ENCODE measurements at places on chromosomes 4 and X.
A peak's percentile ranks its signal among the peaks of the same experiment; 100 is the strongest.

GRCh38 chrX:123464709-123465108 lies 268.1 kb downstream of the THOC2 start:
- no peak for DNase-seq

DNA sequence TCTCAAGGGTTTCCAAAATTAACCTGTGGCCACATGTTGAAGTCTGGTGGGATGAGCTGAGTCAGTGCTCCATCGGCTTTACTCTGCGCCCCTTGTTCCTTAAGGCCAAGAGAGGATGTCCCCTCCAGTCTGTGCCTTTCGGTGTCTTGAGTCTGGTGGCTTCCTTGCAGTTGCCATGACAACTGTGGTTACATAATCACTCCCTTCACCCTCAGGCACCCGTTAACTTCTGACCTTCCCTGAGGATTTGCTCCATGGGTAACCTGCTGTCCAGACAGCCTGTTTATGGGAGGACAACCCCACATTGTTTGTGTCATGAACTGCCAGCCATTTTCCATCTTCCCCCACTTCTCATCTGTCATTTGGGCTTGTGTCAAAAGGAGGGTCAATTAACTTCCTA lies 401.1 kb upstream of the LCORL start:
- DNase-seq, result no peak

GRCh38 chr4:26233350-26233749 lies 87.5 kb upstream of the RBPJ start:
- no peak for DNase-seq

DNA sequence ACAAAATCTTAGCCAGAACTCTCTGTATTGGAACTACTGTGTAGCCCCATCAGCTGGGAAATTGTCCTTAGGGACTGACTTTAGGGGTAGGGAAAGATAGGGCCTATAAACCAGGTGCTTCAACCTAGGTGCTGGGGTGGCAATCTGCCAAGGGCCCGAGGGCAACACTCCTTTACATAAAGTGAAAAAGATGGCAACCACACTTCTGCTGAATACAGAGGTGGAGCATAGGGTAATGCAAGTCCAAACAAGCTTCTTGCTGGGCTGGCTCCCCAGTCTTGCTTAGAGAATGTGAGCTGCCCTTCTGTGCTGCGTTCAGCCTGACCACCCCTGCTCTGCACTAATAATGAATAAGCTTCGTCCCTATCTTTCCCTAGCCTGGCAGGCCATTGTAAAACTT lies 9.8 kb downstream of the ZBTB33 start:
- no peak for DNase-seq

DNA sequence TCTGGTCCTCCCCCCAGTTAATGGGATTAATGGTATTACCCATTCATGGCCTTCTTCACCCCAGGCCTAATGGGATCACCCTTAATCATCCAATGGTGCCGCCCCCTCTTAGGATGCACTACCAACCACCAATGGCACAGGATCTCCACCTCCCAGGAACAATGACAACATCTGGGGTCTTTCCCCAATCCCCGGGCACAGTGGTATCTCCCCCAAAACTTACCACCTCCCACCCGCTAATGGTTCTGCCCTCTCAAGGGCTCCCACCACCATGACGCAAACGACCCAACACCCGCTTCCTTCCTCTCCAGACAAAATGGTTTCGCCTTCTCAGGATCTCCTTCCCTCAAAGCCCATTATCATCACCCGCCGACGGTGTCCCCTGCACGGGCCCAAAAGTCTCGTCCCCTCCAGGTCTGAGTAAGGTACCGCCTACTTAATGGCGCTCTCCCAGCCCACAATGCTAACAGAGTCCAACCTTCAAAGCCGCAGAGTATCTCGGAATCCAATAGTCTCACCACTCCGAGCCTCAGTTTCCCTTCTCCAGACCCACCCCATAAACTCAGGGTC lies 458 bp downstream of the GRIPAP1 start:
- peak; percentile 1 for DNase-seq

DNA sequence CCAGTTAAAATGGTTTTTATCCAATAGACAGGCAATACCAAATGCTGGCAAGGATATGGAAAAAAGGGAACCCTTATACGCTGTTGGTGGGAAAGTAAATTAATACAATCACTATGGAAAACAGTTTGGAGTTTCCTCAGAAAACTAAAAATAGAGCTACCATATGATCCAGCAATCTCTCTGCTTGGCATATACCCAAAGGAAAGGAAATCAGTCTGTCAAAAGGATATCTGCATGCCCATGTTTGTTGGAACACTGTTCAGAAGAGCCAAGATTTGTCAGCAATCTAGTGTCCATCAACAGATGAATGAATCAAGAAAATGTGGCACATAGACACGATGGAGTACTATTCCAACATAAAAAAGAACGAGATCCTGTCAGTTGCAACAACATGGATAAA lies 91.0 kb upstream of the SH3RF1 start:
- DNase-seq, result no peak

- no peak for DNase-seq
Measured at GRCh38 chr4:96063639-96064038, 223.7 kb downstream of the PDHA2 start.

DNA sequence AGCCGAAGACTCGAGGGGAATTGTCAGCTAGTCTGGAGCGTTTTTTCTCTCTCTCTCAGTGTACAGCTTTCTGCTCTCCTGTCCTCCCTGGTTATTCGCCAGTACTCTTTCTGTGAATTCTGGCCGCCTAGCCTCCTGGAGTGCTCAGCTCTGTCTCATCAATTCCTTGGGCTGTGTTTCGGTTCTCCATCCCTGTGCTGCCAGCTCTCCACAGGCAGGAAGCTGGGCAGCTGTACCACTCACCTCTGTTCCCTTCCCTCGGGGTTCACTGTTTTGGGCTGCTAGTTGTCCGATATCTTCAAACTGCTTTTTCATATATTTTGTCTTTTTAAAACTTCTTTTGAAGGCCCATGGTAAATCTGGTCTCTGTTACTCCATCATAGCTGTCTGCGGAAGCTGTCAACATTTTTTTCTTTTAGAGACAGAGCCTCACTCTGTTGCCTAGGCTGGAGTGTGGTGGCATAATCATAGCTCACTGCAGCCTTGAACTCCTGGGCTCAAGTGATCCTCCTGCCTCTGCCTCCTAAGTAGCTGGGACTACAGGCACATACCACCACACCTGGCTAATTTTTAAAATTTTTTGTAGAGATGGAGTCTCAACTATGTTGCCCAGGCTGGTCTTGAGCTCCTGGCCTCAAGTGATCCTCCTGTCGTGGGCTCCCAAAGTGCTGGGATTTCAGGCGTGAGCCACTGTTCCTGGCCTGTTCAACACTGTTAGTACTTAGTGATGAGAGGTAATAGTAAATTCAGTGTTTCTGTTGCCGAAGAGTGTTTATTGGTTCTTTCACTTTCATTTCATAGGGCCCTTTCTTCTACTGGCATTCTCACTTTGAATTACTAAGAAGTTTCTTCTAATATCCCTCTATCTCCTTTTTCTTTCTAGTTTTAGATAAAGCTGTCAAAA lies 18.6 kb downstream of the ZCCHC4 start:
- DNase-seq, result no peak

DNA sequence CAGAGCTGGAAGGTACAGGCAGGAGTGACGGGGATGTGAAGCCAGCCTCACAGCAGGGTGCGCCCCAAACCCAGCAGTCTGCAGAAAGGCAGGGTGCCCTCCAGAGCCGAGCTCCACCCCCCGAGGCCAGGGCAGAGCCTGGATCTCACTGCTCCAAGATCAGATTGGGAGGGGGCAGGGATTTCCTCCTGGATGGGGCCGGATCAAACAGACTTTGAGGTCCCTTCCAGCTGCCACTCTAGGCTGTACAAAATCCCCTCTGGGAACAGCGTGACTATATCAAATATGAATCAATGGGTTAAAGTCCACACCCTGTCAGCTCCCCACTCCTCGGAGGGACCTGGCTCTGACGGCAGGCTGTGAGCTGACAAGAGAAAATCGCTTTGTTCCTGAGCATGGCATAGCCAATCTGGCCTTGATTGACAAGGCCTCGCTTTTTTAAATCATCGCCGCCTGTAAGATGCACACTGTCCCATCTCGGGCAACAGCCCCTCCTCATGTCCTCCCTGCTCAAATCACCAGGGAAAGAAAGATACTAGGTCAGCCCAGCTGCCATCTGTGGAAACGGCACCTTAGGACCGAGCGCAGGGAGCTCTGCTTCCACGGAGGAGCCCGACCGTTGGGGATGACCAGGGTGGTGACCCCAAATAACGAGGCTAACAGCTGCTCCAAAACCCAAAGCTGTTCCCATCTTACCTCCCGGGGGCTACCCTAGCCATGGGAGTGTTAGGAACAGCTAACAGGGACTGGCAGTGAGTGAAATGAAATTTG lies 39.9 kb downstream of the PSAPL1 start:
- DNase-seq, result no peak

GRCh38 chr4:27066591-27066990 lies 205.9 kb downstream of the STIM2 start:
- no peak for DNase-seq

- DNase-seq, result no peak
Measured at GRCh38 chr4:86939729-86940575, 5.1 kb downstream of the AFF1 start.

GRCh38 chrX:112247714-112248113 lies 165.1 kb upstream of the TRPC5 start:
- DNase-seq, result no peak

DNA sequence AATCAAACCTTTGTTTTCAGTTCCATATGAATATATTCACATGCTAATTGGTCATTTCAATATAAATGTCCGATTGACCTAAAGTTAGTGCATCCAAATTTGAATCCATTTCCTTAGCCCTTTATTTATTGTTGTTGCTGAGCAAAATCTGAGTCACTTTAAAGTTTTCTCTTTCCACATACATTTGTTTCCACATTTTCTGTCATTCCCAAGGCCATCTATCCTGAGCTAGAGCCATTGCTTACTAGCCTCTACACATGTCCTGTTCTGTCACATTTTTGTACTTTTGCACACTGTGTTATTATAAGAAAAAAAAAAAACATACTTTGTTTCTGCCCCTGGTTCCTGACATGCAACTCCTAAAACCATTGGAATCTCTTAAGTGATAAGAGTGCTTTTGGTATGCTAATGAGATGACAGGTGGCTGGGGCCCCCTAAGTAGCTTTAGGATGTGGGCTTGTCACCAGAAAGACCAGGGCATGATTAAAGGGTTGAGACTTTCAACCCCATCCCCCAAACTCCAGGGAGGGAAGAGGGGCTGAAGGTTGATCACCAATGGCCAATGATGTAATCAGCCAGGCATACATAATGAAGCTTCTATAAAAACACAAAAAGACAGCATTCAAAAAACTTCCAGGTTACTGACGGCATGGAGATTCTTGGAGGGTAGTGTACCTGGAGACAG lies 353.3 kb upstream of the MAGEB16 start:
- no peak for DNase-seq

- DNase-seq, result no peak
Measured at GRCh38 chrX:99901091-99901490, 509.0 kb downstream of the PCDH19 start.

DNA sequence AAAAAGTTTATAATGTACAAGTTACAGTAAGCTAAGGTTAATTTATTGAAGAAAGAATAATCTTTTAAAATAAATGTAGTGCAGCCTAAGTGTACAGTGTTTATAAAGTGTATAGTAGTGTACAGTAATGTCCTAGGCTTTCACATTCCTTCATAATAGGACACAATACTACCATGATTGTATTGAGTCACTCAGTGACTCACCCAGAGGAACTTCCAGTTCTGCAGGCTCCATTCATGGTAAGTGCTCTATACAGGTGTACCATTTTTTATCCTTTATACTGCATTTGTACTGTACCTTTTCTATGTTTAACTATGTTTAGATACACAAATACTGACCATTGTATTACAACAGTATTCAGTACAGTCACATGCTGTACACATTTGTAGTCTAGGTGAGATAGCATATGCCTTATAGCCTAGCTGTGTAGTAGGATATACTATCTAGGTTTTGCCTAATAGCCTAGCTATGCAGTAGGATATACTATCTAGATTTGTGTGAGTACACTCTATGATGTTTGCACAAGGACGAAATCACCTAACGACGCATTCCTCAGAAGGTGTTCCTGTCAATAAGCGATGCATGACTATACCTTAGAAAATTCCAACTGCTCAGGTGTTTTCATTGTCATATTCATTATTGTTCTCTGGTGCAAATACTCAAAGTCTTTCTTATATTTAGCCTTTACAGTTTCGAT lies 5.5 kb upstream of the TMEM255A start:
- DNase-seq, result no peak

- peak; percentile 55 for DNase-seq
Measured at GRCh38 chrX:110847334-110847733, 51.7 kb upstream of the CHRDL1 start.

- DNase-seq, result no peak
Measured at GRCh38 chr4:147325571-147325981, 155.3 kb upstream of the EDNRA start.

- no peak for DNase-seq
Measured at GRCh38 chr4:21046141-21046540, 345.9 kb downstream of the PACRGL start.

GRCh38 chr4:17188125-17188524 lies 289.7 kb upstream of the LDB2 start:
- no peak for DNase-seq

- no peak for DNase-seq
Measured at GRCh38 chr4:175614890-175615289, 197.2 kb downstream of the GPM6A start.

GRCh38 chrX:132488180-132488705 lies 595 bp downstream of the MBNL3 start:
- DNase-seq, result peak; percentile 23

DNA sequence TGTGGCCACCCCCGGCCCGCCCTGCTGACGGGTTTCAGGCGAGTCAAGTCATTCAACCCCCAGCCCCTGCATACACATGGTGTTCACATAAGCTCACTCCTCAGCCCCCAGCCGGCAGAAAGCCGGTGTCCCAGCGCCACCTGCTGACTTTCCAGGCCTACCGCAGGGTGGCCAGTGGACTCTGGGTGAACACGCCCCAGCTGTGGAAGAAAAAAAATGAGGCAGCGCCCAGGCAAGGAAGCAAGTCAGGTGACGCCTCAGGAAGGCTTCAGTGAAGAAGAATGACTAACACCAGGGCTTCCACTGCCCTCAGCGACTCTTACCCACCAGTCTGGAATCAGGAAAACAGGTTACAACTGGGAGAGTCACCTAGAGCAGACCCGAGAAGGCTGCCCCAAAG lies 15.8 kb downstream of the BCAP31 start:
- DNase-seq, result no peak

- DNase-seq, result no peak
Measured at GRCh38 chr4:170529748-170530722, 440.3 kb upstream of the AADAT start.

DNA sequence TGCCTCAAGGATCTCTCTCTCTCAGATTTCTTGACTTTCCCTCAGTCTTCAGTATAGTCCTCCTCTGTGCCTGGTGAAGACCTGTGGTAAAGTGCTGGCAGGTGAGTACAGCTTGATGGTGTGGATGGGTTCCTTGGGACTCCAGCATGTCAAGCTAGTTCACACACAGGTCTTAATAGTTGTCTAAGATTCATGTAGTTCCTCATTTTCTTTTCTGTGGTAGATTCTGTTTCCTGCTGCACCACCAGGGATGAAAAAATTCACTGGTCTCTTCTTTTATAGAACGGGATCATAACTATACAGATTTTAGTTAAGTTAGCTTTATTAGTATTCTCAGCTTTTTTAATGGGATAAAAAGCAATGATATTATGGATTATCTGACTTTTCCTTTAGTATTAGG lies 32.5 kb upstream of the PAQR3 start:
- DNase-seq, result no peak

Data from NCI-H774 (cell line).